ENCODE measurements at places on chromosomes 16 and 17. TPM values are rescaled to one million over a fixed set of nuclear protein-coding genes. Genes with fewer than 3 reads are reported as not detected.

DNA sequence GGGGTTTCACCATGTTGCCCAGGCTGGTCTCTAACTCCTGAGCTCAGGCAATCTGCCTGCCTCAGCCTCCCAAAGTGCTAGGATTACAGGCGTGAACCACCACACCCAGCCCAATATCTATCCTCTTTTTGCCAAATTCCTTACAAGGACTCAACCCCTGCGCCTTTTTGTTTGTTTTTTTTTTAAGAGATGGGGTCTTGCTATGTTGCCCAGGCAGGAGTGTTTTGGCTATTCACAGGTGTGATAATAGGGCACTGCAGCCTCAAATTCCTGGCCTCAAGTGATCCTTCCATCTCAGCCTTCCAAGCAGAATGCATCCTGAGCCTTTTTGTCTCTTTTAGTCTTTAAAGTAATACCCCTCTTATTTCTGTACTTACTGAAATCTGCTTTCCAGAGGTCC, 17.0 kb downstream of the SP2 start:
- DNase-seq: no peak

DNA sequence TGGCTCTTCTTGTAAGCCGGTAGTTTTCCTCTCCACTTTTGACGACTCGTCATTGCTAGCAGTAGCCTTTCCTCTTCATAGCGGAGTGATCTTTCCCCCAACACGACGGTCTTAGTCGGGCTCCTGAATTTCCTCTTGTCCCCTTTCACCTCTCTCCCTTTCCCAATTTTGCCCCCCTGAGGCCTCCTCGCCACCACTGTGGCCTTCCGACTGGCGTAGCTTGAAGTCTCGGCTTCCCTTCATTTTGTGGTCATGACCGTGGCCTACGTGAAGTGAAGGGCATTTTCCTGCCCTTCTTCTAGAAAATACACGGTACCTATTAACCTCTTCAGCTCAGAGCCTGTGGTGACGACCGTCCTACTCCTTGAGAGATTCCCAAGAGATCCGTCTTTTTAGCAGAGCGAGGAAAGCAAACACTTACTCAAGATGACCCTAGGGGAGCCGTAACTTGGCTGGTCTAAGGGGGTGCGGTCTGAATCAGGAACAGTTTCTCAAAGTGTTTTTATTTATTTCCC, 787 bp downstream of the PRKAR1A start:
- peak; percentile 33 for DNase-seq

- DNase-seq: no peak
Observed at GRCh38 chr16:8063159-8063558, 527.2 kb downstream of the TMEM114 start.

MSI2 gene
- total RNA-seq: 84.1 TPM

MARCHF10 gene
- total RNA-seq: not detected

- DNase-seq: no peak
Observed at GRCh38 chr16:46844771-46845170, 13.8 kb upstream of the C16orf87 start.

- DNase-seq: no peak
Observed at GRCh38 chr16:47156680-47157215, 13.0 kb upstream of the NETO2 start.

GRCh38 chr17:81126281-81127132, 38.8 kb upstream of the PVALEF start:
- DNase-seq: no peak

- no peak for DNase-seq
Observed at GRCh38 chr17:68100000-68100641, 64.6 kb downstream of the KPNA2 start.

GRCh38 chr16:79317521-79317920, 283.0 kb downstream of the MAF start:
- no peak for DNase-seq

- no peak for DNase-seq
Observed at GRCh38 chr17:1769822-1770477, 8.1 kb downstream of the SERPINF1 start.
